ENCODE measurements at places on chromosomes 7 and 10.
A peak's percentile ranks its signal among the peaks of the same experiment; 100 is the strongest.

- DNase-seq: no peak
Measured at GRCh38 chr7:21938463-21938862, 7.2 kb downstream of the CDCA7L start.

GRCh38 chr7:132130497-132130896, 445.8 kb downstream of the PLXNA4 start:
- no peak for DNase-seq

DNA sequence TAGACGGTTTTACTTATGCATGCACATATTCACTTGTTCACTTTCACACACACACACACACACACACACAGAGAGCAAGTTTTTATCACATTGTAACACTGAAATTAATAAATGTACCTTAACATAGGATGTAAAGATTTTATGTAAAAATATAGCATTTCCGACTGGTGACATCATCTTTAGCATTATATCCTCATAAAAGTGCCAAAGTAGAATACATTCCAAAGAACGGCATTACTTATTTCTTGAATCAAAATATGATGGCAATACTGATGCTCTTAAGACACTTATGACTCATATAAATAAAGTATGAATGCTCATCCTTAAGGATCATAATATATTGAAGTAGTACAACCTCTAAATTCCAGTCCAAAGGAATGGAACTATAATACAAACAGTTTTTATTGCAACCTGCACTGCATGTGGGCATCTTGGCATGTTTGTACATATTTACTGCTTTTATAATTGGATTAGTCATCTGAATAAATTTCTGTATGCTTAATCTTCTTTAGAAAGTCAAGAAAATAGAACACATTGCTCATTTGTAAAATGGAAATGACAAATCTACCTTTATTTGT, 290.0 kb upstream of the SEMA3A start:
- no peak for DNase-seq

DNA sequence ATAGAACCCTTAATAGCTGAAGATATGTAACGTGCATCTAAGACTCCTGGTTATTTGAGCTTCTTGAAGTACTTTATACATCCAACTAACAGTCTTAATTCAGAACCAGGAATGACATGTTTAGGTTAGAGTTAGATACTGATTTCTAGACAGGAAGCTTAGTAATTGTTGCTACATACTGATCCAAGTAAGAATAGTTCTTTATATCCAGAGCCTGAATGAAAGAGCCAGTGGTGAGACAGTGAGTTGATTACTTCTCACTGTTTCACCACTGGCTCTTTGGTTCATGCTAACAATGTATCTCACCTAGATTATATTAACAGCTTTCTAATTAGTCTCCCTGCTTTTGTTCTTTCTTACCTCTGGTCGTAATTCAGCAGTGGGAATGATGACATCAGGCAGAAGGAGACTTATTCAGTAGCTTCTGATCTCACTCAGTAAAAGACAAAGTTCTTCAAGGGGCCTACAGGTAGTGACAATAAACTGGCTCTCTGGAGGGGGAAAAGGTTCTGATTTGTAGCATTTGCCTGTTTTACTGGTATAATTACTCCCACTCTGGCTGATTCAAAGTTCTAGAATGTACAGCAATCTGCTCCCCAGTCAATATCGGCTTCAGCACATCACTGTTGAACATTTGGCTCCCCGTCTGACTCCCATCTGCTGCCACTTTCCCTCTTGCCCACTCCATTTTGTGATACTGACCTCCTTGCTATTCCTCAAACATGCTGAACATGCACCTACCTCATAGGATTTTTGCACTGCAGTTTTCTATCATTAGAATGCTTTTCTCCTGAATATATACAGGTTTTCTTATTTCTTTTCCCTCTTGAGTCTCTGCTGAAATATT, 29.1 kb downstream of the MCU start:
- no peak for DNase-seq

DNA sequence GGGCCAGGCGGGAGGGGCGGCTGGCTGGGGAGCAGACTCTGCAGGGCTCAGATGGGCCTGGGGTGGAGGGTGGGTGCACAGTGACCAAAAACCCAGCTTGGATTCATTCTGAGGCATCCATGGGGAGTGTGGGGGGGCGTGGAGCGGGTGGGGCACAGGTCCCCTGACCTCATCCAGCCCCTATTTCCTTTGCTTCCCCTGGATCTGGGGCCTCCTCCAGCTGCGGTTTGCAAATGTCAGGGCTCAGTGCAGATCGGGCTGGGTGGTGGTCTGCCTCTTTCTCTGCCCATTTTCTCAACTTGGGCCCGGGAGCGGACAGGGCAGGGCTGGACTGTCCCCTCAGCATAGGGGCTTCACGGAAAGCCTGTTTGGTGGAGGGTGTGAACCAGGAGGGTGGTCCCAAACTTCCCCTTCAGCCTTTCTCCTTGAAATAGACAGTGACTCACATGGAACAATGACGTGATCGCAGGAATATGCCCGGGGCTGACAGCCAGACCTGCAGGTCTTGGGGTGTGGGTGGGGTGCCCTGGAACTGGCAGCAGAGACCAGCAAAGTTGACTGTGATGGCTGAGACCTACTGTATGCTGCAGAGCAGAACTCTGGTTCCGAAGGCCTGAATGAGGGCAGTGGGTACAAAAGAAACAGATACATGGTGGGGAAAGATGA, 72.9 kb upstream of the PODXL start:
- no peak for DNase-seq

GRCh38 chr7:112302566-112302965, 96.1 kb downstream of the ZNF277 start:
- no peak for DNase-seq

GRCh38 chr7:54798530-54798929, 39.5 kb upstream of the SEC61G start:
- no peak for DNase-seq

DNA sequence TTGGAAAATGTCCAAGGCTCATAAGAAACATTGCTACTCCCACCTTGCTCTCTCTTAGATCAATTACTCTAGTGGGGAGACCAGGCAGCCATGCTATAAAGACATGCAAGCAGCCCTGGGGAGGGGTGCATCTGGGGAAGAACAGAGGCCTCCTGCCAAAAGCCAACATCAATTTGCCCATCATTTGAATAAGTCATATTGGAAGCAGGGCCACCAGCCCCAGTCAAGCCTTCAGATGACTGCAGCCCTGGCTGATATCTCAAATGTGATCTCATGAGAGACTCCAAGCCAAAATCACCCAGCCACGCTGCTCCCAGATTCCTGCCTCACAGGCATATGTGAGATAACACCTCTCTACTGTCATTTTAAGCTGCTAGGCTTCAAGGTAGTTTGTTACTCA, 157.5 kb upstream of the PDE1C start:
- no peak for DNase-seq

GRCh38 chr10:76073524-76073923, 642.1 kb downstream of the LRMDA start:
- DNase-seq: no peak

DNA sequence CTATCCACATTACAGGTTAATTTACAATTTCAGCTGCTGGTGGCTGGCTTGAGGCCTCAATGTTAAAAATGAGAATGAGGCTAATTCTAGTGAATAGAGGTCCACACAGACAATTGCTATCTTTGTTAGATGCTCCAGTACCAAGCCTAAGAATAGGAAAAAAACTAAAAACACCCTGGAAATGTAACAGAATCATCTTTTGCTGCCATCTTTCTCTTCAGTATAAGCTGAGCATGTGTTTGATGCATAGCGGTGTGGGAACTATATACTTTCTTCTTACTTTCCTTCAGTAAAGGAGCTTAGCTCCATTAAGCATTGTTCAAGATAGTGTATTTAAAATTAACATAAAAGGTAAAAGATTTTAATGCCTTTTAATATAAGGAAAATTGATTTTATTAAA, 5.6 kb downstream of the TMEM229A start:
- no peak for DNase-seq

DNA sequence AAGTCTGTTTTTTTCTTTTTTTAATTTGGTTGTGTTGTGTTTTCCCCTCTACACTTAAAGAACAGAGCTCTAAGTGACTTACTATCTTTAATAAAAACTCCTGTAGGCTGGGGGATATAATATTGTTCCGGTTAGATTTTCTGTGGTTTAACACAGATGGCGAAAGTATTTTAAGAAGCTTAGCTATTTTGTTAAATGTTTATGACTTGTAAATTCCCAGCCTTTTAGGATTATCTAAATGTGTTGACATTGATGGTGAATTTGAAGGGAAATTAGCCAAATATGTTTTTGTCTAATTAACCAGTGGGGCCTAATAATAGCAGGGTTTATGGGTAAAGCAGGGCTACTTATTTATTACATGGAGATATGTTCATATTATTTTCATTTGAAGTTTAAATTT, 538.5 kb downstream of the INHBA start:
- no peak for DNase-seq

- no peak for DNase-seq
Measured at GRCh38 chr10:102779680-102780526, 36.2 kb downstream of the WBP1L start.

DNA sequence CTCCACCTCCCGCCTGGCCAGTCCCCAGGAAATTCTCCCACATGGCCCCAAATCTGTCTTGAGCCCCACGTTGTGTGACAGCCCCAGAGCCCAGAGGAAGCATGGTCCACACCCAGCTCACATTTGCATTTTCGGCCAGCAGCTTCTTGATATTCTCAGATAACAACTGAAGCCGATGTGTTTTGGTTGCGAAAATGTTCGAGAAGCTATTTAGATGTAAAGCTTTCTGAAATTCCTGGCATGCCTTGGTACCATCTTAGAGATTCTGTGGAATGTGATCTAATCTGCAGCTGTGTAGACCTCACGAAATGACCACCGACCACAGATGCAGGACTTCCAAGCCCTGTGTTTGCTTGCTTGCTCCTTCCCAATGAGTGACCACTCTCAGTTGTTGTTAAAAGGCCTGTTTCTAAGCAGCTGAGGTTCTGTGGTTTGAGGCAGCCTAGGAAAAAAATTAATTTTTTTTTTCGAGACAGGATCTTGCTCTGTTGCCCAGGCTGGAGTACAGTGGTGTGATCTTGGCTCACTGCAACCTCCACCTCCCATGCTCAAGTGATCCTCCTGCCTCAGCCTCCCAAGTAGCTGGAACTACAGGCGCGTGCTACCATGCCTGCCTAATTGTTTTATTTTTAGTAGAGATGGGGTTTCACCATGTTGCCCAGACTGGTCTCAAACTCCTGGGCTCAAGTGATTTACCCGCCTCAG, 8.8 kb downstream of the SLC4A2 start:
- no peak for DNase-seq

GRCh38 chr7:1981201-1981877, 251.4 kb downstream of the MAD1L1 start:
- no peak for DNase-seq

GRCh38 chr7:66255534-66256100, 50.5 kb downstream of the TPST1 start:
- DNase-seq: no peak

GRCh38 chr10:50550291-50550839, 73.4 kb downstream of the SGMS1 start:
- DNase-seq: no peak

- DNase-seq: no peak
Measured at GRCh38 chr10:124279882-124280281, 138.8 kb downstream of the OAT start.

GRCh38 chr10:121426307-121426706, 171.9 kb downstream of the FGFR2 start:
- no peak for DNase-seq

DNA sequence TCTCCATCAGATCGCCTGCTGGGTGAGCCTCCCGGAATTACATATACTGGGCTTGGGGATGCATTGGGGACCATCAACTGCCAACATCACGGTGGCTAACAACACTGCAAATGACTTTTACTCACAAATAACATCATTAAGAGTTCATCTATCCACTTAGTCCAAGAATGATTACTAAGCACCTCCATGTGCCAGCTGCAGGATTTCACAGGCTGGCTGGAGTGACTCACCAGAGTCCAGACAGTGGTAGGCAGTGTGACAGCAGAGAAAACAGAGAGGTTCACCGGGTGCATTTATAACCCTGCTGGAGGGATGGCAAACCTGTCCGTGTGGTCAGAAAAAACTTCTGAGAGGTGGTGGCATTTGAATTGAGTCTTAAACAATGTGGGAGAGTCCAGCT, 3.2 kb upstream of the IGFBP3 start:
- no peak for DNase-seq

- DNase-seq: no peak
Measured at GRCh38 chr10:120415709-120416330, 41.2 kb upstream of the PLPP4 start.

- no peak for DNase-seq
Measured at GRCh38 chr10:116926426-116926825, 77.1 kb downstream of the ENO4 start.

- DNase-seq: no peak
Measured at GRCh38 chr7:80883154-80884025, 35.5 kb downstream of the SEMA3C start.

GRCh38 chr10:79229071-79229541, 118.2 kb upstream of the PPIF start:
- no peak for DNase-seq

- no peak for DNase-seq
Measured at GRCh38 chr10:88256013-88256680, 327.0 kb downstream of the RNLS start.

GRCh38 chr7:6420680-6421079, 27.1 kb downstream of the DAGLB start:
- no peak for DNase-seq

DNA sequence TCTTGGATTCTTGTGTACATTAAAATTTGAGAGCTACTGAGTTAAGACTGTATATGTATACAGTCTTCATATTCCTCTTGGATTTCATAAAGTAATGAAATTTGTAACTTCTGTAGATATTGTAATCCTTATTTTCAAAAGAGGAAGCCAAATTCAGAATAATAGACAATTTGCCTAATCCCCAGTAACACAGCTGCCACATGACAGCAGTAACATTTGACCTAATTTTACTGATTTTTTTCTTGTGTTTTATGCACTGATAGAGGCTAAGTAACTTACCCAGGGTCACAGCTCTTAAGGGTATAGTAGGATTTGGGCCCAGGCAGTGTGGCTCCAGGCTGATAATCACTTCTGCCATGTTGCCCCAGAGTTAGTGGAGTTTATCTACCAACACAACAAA, 40.4 kb upstream of the IL6 start:
- DNase-seq: no peak

- DNase-seq: no peak
Measured at GRCh38 chr10:70879207-70879606, 9.2 kb downstream of the PCBD1 start.

GRCh38 chr7:113158756-113159155, 40.4 kb upstream of the SMIM30 start:
- DNase-seq: no peak

GRCh38 chr7:47266131-47266706, 315.7 kb downstream of the TNS3 start:
- peak; percentile 5 for DNase-seq

DNA sequence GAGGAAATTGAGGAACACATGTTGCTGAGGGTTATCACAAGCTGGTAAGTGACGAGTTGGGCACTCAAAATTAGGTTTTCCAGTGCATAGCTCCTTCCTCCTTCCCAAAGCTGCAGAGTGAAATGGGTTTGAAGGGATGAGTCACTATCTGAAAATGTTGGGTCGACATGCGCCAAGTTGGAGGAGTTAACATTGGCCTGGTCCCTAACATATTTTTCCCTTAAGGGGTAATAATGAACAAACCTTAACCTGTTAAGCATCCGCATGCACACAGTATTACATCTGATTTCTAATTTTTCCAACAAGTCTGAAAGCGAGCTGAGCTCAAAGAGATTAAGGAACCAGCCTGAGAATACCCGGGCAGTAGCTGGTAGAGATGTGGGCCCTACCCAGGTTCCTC, 20.7 kb upstream of the TECTB start:
- no peak for DNase-seq

- no peak for DNase-seq
Measured at GRCh38 chr7:134747326-134747725, 32.1 kb upstream of the CALD1 start.
